ENCODE measurements at places on chromosomes 6 and 20.

GRCh38 chr6:129731428-129731827 lies 21.5 kb upstream of the ARHGAP18 start:
- no peak for DNase-seq

- DNase-seq: no peak
These were observed 283.0 kb downstream of the FOXC1 start for GRCh38 chr6:1892716-1893115.

GRCh38 chr6:156776470-156776839 lies 723 bp upstream of the ARID1B start:
- no peak for DNase-seq

- no peak for DNase-seq
These were observed 327.3 kb downstream of the RIMS1 start for GRCh38 chr6:72213654-72214053.
